ENCODE measurements at places on chromosomes 2 and 18.
A peak's percentile ranks its signal among the peaks of the same experiment; 100 is the strongest.

GRCh38 chr2:189676471-189676870 lies 2.0 kb downstream of the ANKAR start:
- peak; percentile 49 for DNase-seq

GRCh38 chr2:45918463-45919159 lies 267.1 kb downstream of the PRKCE start:
- DNase-seq: no peak

- peak; percentile 94 for DNase-seq
These were observed 40.6 kb upstream of the MRPL19 start for GRCh38 chr2:75605770-75606529.

DNA sequence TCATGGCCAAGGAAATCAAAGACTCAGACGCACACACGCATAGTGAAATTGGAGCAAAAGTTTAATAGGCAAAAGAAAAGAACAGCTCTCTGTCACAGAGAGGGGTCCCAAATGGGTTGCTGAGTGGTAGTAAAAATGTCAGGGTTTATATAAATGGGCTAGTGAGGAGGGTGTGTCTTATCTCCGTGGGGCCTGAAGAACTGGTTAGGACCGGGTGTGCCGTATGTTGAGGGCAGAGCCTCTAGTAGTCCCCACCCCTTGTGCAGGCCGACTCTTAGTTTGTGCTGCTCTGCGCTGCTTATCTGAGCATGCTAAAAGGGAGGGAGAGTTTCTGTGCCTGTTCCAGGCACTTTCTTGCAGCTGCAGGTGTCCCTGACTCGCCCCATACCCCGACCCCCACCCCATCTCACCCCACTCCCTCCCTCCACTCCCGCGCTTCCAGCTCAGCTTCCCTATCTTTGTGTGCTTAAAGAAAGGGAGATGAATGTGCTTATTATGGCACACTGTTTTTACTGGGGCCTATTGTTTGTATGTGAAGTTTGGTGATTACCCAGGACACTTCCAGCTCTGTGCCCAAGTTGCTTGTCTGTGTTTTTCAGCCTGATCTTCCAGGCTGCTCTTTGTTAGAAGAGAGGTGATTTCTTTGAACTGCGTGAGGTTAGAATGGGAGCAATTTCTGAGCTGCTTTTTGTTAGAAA lies 167.4 kb downstream of the SPAG16 start:
- DNase-seq: no peak

- no peak for DNase-seq
These were observed 145.3 kb downstream of the SPAG16 start for GRCh38 chr2:213429516-213429915.

- DNase-seq: no peak
These were observed 97.4 kb downstream of the EIPR1 start for GRCh38 chr2:3280197-3280596.

DNA sequence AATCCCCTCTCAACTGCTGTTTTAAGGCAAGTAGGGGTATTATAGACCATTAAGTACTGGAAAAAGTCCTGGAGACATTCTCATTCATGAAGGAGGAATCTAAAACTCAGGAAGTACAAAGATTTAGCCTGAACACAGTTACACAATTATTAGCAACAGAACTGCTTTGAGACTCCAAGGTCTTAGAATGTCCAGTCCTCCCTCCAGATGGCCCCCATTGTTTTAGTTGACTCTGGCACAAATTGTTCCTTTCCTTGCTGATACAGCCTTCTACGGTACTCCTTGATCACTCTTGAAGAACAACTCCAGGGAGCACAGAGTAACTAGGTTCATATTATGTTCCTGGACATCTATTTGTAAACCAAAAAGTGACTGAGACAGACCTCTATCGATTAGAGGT lies 210.1 kb upstream of the RND3 start:
- no peak for DNase-seq

DNA sequence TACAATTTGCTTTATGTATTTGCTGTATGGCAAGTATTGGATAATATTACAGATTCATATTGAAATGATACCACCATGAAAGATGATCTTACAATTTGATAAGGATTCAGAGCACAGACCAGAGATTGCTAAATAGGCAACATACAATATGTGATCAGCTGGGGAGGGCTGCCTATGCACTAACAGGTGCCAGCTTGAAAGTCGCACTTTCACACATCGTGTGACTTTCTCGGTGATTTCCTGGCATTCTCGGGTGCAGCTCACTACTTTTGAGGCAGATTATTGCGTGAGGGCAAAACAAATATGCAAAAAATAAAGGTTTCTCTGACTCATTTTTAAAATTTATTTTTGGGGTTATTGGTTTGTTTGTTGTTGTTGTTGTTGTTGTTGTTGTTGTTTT lies 36.0 kb downstream of the RBMS1 start:
- DNase-seq: no peak

DNA sequence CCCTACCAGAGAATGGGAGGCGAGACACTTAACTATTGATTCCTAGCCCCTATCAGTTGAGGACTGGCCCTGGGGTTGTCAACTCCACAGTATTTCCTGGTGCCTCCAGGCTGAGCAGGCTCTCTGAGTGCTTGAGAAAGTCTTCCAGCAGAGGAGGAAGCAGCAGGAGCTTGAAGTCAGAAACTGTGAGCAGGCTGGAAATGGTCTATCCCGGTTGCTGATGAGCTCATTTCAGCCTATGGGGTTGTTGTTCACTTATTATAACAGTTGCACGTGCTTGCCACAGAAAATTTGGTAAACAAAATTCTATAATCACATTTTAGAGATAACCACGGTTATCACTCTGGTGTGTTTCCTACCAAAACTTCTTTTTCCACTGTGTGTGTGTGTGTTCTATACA lies 254.7 kb upstream of the THUMPD2 start:
- DNase-seq: no peak

DNA sequence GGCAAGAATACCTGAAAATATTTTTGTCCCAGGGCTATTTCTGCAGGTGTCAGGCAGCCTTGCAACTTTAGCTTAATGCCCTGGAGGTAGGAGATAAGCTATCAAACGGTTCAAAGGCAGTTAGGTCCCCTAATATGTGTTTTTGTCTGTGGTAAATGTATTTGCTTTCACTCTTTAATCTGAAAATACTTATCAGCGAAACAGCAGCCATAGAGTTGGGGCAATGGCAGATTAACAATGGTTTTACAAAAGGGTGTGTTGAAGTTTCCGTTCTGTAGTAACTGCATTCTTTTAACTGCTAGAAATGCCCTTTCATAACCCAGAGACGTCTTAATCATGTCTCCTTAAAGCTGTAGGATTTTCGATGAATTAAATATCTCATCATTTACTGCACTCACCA lies 265.0 kb upstream of the TRIB2 start:
- peak; percentile 15 for DNase-seq

DNA sequence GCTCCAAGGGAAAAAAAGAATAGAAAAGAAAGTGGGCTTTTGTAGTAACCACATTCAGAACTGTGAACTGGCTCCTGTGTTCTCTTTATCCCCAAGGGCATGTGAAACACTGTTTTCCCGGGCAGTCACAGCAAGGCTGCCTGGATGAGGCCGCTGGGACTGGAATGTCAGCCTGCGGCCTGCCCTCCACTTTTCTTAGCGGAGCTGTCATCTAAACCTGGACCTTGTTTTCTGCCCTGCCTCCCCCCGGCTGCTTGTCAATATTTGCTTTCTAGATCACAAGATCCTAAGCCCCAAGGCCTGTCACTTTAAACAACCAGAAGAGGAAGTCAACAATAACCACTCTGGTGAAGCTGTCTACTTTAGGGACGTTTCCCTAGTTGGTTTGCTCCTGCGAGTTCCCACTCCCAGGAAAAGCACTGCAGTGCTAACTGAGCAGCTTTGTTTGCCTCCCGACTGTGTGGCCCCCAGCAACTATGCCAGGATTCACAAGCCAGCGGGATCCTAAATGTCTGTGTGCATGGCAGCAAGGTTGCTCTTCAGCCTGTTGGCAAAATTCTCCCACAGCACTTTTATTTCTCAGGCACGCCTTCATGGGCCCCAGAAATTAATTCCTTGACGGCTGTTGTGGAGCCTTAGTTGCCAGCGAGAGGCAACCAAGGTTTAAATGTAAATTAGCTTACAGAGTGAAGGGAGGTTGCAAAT lies 30.6 kb downstream of the SOWAHC start:
- no peak for DNase-seq
